ENCODE measurements at places on chromosomes 6 and 20.

GRCh38 chr6:118677193-118677592, 25.8 kb upstream of the CEP85L start:
- DNase-seq = no peak

- DNase-seq = no peak
Observed at GRCh38 chr6:39929733-39930461, 4.4 kb downstream of the MOCS1 start.

GRCh38 chr6:12280902-12281301, 9.3 kb upstream of the EDN1 start:
- DNase-seq = no peak

GRCh38 chr20:41432746-41433145, 66.1 kb upstream of the EMILIN3 start:
- DNase-seq = no peak

DNA sequence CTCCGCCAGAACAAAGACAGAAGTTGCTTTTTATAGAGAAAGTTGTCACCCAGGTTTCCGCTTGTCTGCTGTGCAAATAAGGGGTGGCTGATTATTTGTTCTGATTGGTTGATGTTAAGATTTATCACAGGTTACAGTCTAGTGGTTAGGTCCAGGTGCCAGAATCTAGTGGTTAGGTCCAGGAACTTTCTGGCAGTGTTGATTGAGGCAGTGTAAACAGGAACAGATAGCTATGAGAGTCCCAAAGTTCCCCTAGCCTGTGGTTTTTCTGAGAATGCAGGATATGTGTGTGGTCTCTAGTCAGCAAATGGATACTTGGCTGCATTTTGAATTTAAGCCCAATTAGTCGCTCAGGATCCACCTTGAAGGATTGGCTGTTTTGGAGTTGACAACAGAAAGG, 148.0 kb downstream of the TMEM200A start:
- peak; percentile 3 for DNase-seq
